OCI-LY7 (cell line): ENCODE measurements at places on chromosomes 1 and 21.

DNA sequence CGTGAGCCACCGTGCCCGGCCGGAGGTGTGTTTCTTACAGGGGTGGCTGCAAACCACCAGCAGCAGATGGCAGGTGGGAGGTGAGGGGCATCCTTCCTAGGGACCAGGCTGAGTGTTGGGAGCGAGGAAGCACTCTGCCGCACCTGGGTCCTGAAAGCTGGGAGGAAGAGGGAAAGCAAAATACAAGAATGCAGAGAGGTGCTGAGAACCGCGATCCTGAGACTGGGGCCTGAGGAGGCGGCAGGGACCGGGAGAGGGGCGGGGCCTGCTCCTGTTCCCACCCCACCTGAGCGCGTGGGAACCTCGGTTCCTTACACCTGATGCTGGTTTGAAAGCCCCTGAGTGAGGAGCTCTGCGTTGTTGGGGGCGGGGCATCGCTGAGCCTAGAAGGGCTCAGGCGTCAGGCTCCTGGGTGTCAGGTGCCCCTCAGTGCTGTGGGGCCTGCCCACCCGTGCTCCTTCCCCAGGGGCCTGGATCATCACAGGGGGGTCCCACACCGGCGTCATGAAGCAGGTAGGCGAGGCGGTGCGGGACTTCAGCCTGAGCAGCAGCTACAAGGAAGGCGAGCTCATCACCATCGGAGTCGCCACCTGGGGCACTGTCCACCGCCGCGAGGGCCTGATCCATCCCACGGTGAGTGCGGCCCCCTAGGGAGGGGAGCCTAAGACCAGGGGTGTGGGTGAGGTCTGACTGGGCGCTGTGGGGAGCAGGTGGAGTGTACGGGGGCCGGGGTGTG, 15.5 kb downstream of the TRPM2 start:
- no peak for DNase-seq

- DNase-seq, result peak; percentile 29
Observed at GRCh38 chr1:12230549-12231275, 882 bp downstream of the VPS13D start.

- no peak for DNase-seq
Observed at GRCh38 chr1:51147394-51147793, 45.4 kb downstream of the C1orf185 start.

DNA sequence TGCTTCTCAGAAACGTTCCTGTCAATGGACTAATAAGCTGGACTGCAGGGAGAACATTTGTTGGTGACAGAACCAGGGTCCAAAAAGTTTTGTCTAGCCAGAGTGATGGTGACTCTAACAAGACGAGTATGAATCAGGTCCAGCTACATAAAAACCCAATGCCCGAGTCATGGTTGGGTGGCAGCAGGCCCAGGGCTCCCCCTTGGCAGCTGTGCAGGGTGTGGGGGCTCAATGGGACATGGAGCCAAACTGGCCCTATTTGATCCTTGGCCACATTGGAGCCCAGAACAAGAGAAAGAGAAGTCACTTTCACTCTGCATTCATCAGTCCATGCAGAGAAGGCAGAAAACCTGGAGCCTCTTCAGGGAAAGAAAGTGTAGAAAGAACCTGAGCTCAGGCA, 37.9 kb upstream of the TENT5C start:
- no peak for DNase-seq

DNA sequence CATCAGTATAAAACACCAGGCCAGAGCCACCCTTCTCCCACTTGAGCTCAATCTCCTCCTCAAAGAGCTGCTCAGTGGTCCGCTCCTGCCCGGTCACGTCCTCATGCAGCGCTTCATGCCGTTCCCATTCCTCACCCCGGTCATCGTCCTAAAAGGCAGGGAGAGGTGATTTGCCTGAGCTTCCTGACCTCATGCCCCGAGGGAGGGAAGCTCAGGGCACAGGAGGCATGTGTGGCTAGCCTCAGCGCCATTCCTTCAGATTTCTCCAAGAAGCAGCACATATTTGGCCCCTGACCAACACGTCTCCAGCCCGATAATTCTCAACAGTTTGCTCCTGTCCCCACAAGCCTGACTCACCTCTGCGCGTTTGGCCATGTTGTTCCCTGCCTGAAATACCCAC, 4.2 kb upstream of the GPN2 start:
- no peak for DNase-seq

- DNase-seq, result no peak
Observed at GRCh38 chr1:202860744-202861419, 28.1 kb downstream of the RABIF start.

DNA sequence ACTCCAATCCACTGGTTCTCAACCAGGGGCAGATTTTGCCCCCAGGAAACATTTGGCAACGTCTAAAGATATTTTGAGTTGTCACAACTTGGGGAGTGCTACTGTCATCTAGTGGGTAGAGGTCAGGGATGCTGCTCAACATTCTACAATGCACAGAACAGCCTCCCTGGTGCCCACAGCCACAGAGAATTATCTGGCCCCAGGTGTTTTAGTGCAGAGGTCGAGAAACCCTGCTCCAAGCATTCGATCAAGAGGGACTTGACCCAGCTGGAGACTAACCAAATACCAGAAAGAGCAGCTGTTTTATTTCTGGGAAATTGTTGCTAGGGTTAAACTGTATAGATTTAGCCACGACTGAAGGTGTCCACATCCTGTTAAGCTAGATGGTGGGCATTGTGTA, 19.2 kb downstream of the CD247 start:
- DNase-seq, result peak; percentile 48

- no peak for DNase-seq
Observed at GRCh38 chr1:147758379-147759100, 1.9 kb downstream of the GJA5 start.

DNA sequence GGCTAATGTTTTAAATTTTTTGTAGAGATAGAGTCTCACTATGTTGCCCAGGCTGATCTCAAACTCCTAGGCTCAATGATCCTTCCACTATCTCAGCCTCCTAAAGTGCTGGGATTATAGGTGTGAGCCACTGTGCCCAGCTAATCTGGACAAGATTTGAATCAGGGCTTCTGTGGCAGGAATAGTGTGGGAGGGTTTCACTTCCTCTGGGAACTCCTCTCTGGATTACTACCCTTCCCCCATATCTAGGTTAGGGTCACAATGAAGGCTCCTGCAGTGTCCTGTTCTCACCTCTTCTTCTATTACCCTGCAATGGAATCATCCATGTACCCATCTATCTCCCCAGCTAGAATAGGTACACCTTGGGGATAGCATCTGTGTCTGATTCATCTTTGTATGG, 133.6 kb upstream of the RAB4A start:
- no peak for DNase-seq

- DNase-seq, result no peak
Observed at GRCh38 chr1:180143359-180143758, 11.3 kb upstream of the QSOX1 start.

DNA sequence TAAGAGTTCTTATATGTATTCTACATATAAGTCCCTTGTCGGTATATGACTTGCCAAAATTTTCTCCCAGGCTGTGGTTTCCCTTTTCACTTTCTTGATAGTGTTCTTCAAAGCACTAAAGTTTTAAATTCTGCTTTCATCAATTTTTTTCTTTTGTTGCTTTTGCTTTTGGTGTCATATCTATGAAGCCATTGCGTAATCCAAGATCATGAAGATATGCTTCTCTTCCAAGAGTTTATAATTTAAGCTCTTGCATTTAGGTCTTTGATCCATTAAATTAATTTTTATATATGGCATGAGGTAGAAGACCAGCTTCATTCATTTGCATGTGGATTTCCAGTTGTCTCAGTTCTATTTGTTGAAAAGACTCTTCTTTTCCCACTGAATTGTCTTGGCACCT, 22.2 kb downstream of the DESI2 start:
- no peak for DNase-seq

DNA sequence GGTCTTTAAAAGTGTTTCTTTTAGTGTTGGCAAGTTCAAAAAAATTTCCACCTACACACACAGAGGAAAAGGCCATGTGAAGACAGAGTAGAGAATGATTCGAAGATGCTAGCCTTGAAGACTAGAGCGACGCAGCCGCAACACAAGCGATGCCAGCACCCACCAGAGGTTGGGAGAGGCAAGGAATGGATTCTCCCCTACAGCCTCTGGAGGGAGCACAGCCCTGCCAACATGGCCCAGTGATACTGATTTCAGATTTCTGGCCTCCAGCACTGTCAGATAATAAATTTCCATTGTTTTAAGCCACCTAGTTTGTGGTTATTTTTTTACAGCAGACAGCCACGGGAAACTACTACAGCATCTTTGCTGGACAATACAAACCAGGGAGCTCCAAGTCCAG, 6.9 kb upstream of the ADAR start:
- DNase-seq, result no peak

- DNase-seq, result no peak
Observed at GRCh38 chr1:175862408-175862807, 119.0 kb upstream of the TNR start.

GRCh38 chr1:43868741-43869067, 64.9 kb upstream of the ARTN start:
- DNase-seq, result no peak

- DNase-seq, result no peak
Observed at GRCh38 chr1:83573776-83574175, 425.2 kb downstream of the TTLL7 start.

GRCh38 chr1:23732363-23733224, 10.7 kb upstream of the ELOA start:
- DNase-seq, result no peak

DNA sequence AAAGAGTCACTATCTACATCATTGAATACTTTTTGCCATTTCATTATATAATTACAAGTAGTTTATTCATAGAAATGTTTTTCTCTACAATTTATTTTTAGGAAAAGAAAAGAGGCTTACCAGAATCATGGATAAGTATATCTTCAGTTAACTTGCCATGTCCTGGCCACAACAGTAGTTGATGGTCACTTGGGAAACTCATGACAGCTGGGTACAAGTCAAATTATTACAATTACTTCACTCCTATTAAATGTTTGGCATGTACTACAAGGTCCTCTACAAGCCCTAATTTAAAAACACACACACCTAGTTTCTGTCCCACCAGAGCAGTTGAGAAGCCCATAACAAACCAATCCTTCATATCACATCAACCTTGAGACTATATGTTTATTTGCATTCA, 29.4 kb downstream of the PALMD start:
- DNase-seq, result no peak

DNA sequence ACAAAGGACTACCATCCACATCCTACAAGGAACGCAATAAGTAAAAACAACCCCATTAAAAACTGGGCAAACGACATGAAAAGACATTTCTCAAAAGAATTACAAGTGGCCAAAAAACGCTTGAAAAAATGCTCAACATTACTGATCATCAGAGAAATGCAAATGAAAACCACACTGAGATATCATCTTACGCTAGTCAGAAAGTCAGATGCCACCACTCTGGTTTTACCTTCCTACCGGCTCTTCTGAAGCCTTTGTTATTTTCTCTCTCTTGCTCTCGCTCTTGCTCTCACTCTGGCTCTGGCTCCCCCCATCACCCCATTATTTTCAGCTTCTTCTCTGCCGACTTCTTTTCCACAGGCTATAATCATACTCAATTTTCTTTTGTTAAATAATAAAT, 38.8 kb downstream of the VPS45 start:
- DNase-seq, result no peak

DNA sequence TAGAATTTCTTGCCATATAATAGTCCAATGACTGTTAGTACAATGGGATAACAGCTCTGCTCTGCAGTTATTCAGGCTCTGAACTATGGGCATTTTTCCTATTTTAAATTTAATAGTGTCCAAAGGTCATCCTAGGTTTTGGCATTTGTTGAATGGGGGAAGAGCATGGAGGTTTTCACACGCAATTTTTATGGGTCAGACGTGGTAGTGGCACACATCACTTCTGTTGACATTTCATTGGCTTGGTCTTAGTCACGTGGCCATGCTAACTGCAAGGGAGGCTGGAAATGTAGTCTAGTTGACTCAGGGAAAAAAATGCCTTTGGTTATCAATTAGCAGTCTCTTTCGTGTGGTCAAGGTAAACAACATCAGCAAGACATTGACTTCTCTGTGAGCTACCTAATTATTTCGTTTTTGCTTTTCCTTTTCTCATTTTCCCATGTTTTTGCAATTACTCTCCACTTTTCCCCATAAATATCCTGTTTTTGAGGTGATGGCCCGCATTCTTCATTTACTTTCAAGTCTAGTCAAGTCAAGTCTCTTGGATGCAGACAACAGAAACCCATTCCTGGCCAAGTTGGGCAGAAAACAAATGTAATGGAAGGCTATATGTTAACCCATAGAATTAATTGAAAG, 82.8 kb downstream of the DYRK1A start:
- no peak for DNase-seq

DNA sequence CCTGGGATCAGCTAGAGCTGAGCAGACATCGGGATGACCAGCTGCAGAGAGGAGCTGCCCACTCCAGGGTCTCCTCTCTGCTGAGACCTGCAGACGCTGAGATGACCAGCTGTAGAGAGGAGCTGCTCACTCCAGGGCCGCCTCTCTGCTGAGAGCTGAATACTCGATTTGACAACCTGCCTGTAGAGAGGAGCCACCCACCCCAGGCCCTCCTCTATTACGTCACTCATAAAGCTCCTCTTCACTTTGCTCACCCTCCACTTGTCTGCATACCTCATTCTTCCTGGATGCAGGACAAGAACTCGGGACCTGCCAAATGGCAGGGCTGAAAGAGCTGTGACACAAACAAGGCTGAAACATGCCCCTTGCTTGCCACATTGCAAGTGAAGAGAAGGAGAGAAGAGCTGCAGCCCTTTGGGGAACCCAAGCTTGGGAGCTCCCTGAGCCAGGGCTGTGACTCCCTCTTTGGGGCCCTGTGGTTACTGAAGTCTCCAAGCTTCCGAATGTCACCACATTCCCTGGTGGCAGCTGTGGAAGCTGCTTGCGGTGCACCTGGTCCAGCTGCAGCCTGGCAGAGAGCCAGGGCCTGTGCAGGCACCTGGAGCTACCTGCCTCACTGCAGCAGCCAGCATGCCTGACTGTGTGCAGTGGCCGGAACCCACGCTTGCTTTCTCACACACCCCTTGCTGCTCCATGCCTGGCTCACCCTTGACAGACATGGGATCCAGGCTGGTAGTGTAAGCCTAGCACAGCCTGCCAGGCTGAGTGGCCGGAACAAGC, 59.6 kb downstream of the CC2D1B start:
- peak; percentile 35 for DNase-seq

DNA sequence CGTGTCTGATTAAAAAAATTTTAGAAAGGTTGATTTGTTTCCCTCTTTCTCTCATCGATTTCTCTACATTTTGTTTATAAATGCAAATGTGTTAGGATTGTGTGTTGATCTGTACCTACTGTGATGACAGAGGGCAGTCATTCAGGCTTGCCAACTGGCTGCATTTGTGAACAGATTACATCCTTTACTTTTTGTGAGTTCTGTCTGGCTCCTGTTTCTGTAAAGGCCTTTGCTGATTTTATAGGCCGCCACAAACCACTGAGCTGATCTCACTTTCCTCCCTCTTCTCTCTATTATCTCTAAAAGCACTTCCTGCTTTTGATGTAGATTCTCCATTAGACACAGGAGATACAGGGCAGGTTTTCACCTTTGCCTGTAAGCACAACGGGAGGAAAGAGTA, 106.8 kb downstream of the ESRRG start:
- DNase-seq, result no peak

- DNase-seq, result no peak
Observed at GRCh38 chr1:235270625-235271024, 57.4 kb downstream of the ARID4B start.

- DNase-seq, result no peak
Observed at GRCh38 chr21:34522284-34522683, 10.3 kb upstream of the KCNE1 start.
